ENCODE measurements at places on chromosomes 4 and X.

DNA sequence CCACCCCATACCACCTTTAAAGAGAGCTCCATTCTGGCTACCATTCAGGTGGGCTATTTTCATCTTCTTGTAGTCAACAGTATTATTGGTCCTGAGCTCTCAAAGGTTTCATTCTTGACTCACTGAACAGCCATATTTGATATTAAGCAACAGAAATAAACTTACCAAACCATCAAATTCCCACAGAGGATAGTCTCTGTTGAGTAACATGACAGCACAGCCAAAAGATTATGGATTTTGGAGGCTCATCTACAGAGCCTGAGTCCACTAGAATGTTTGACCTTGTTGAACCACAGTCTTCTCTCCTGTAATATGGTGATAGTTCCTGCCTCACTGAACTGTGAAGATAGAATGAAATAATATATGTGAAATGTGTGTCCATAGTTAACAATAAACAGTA lies 276.3 kb upstream of the LDB2 start:
- DNase-seq = no peak

GRCh38 chr4:134885436-134885835 lies 683.8 kb upstream of the PABPC4L start:
- DNase-seq = no peak

DNA sequence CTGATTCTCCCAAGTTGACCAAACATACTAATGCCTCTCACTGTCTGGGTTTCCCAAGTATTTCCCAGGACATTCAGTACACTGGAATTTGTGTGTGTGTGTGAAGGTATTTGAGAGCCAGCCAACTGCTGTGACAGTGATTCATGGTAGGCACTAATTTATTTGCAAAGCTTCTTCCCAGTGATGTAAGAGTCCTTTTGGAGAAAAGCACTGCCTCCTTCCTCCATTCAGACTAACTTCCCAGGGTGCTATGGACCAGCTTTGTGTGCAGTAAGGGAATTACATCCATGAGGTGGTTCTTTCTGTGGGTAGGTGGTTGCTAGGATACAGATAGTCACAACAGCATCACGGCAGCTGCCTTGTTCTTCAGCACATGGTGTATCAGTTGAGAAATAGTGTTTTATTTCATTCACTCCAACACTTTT lies 8.7 kb downstream of the EGF start:
- no peak for DNase-seq

DNA sequence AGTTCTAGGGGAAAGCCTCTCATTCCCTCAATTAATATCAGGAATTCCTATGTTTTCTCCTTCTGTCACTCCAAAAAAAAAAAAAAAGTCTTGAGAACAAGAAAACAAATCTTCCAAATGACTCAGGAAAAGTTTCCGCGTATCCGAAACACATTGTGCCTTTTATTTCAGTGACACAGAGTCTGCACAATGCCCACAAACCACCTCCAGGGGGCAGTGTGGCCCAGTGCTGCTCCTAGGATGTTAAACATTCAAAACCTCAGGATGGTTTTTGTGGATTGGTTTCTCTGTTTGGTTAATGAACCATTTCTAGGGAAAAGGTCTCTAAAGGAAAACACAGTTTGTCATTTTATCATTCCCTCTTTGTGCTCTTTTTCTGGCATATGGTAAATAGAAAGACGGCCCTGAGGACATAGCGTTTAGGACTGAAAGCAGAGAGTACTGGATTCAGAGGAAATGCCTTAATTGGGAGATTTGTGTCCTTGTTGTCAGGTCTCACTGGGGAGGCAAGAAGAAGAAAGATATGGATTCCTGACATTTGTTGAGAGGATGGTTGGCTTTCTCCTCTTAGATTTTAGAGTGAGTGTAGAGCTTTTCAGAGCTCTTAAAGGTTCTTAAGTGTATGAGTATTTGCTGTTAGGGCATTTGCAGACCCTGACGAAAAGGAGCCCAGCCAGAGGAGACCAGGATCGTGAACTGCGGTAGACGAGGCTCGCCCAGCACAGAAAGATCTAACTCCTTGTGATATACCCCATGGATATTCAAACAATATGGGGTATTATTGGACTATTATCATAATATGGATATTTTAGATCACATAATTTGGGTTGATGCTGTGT lies 65.7 kb upstream of the MAP9 start:
- DNase-seq = peak; percentile 1

DNA sequence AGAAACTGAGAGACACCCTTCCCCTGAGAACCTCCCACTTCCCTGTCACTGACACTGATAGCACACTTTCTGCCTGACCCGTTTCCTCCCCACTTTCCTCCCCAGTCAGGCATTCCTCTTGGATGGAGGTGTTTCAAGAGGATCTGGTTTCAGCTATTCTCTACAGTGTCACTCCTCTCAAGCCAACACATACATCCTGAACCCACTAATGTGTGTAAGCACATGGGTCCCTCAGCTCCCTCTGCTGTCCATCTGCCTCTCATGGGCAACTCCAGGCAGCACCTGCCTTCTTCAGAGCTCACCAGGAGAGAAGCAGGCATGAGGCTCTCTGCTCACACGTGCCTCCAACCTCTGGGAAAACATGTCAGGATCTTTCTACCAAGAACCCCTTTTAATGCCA lies 207.6 kb downstream of the NAF1 start:
- no peak for DNase-seq

DNA sequence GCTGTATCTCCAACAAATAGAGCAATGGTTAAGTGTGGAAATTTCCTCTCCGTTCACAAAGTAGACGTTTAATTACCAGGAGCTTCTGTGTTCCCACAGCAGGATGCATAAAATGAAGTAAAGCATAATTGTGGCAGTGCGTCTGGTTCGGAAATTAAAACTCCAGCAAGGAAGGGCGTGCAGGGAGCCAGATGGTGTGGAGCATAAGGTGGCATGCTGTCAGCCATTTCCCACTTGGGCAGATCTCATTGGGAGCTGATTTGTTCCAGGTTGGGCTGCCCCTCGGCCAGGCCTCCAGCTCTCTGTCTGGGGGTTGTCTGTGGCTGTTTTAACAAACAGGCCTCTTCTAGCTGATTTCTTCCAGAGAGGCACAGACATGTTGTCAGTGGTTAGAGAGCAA lies 182.1 kb upstream of the CLNK start:
- no peak for DNase-seq
